ENCODE measurements at places on chromosomes 1 and 21.

GRCh38 chr1:202145068-202145743 is 669 bp upstream of the ARL8A start:
- DNase-seq, result no peak

- no peak for DNase-seq
Observed at GRCh38 chr1:33277488-33278084, 21.3 kb downstream of the ZNF362 start.

- DNase-seq, result no peak
Observed at GRCh38 chr1:193681422-193681821, 495.0 kb upstream of the B3GALT2 start.

GRCh38 chr1:239757716-239758115 is 334.0 kb upstream of the FMN2 start:
- no peak for DNase-seq

- DNase-seq, result no peak
Observed at GRCh38 chr1:206005778-206006180, 2.6 kb upstream of the RAB7B start.

DNA sequence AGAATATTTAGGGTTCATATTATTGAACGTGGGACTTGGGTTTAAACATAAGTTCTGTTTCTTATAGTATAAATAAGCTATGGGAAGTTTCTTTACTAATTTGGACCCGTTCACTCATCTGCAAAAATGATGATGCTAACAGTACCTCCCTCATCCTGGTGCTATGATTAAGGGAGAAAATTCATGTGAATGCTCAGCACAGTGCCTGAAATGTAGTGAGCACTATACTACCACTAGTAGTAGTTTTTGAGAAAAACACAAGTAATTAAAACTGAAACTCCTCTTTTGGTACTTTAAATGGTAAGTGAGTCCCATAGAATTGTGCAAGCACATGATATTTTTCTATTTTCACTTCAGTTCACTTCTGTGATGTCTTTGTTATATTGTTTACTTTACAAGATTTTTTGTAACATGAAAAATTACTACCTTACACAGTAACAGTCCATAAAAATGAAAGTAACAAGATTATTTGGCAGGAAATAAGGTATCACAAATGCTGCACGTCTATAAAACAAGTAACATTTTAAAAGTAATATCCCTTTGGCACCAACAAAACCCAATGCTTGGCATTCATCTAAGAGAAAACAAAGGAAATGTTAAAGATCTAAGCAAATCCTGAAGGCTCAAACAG is 11.3 kb upstream of the PTPRC start:
- no peak for DNase-seq

- no peak for DNase-seq
Observed at GRCh38 chr1:154179946-154180687, 11.8 kb downstream of the TPM3 start.

GRCh38 chr1:19000065-19000464 is 43.6 kb upstream of the IFFO2 start:
- no peak for DNase-seq

DNA sequence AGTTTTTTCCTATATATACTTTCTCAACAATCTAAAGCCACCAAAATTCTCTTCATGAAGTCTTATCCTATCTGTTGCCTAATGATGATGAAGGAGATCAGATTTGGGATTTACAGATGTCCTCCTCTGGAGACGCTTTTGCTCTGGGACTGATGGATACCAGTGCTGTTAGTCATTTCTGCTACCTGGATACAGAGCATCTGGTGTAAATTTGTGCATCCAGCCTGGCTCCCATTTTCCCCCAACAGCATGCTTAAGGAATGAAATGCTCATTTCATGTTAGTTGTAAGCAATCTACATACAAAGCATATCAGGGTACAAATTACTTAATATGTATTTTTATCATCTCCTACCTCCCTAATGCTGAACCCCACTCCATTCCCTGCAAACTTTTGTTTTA is 57.7 kb downstream of the HNRNPR start:
- DNase-seq, result no peak

DNA sequence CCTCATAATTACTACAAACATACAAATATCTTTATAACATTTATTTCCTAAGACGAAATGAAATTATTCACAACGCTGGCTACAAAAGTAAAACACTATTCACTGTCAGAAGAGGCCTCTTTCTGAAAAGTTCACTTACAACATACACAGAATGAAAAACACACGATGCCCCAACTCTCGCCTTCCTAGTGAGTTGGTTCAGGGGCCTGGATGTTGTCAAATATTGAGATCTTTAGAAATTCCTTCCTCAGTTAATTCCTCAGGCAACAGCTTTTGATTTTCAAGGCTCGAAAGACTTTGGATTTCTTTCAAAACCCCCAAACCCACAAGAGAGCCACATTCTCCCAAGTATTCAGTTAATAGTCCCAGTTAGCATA is 14.2 kb upstream of the KCNE1 start:
- DNase-seq, result no peak

DNA sequence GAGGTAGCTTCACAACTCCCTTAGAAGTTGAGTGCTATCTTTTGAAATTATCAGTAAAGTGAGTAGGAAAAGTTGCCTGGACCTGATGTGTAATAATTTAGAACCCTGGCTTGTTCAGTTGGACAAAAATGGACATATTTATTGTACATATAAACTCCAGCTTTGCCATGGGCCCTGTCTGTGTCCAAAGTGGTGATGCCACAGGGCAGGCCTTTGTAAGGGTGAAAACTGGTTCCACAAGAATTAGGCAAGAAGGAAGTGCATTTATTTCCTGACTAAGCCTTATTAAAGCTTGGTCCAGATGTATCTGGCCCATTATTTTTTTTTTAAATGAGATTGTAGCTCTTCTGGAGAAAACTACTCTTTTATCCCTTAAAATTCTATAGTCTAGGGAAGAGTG is 47.9 kb downstream of the MACO1 start:
- DNase-seq, result no peak

DNA sequence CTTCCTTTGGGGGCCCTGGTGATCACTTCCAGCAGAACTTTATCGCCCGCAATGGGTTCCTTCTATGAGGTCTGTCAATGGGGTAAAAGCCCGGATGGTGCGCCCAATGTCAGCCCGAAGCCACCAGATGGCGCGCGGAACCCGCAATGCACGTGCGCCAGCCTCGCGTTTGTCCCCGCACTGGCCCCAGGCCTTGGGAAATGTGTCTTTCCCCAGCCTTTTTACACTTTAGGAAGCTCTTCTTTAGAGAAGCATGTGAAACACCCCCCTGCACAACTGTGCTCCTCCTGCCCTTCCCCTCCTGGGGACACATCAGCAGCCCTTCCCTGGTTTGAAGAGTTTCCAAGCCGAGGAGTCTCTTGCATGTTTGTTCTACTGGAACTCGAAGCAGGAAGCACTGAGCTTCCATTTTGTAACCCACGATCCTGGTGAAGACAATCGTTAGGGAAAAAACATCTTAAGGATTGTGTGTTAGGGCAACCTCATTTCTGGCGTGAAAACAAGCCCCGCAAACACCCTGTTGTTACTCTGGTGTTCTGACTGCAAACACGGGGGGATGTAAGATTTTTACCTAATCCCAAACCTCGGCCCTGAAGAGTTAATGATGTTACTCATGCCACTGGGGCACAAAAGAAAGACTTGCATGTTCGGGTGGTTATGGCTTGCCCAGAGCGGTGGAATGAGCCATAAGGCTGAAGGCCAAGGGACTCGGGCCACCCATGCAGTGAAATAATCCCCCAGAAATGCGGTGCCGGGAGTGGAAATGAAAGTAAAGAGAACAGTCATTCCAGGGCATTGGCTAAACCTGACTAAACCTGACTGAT is 20.4 kb upstream of the TARBP1 start:
- peak; percentile 92 for DNase-seq

DNA sequence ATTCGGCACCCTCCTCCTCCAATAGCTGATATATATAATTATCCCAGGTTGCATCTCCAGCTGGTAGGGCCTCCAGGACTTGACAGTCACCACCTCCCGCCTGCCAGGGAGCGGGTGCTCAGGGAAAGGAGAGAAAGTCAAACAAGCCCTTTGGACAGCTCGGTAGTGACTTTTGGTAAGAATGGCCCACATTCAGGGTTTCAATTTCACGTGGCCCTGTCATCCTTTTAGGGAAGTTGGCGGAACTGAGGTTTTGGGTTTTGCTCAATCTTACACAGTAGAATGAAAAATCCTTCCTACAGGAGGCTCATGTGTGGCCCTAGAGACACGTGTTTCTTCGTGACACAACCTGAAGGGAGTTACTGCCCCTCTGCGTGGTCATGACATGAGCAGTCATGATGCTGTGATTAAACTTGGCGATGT is 44.2 kb downstream of the CAPN8 start:
- DNase-seq, result no peak

DNA sequence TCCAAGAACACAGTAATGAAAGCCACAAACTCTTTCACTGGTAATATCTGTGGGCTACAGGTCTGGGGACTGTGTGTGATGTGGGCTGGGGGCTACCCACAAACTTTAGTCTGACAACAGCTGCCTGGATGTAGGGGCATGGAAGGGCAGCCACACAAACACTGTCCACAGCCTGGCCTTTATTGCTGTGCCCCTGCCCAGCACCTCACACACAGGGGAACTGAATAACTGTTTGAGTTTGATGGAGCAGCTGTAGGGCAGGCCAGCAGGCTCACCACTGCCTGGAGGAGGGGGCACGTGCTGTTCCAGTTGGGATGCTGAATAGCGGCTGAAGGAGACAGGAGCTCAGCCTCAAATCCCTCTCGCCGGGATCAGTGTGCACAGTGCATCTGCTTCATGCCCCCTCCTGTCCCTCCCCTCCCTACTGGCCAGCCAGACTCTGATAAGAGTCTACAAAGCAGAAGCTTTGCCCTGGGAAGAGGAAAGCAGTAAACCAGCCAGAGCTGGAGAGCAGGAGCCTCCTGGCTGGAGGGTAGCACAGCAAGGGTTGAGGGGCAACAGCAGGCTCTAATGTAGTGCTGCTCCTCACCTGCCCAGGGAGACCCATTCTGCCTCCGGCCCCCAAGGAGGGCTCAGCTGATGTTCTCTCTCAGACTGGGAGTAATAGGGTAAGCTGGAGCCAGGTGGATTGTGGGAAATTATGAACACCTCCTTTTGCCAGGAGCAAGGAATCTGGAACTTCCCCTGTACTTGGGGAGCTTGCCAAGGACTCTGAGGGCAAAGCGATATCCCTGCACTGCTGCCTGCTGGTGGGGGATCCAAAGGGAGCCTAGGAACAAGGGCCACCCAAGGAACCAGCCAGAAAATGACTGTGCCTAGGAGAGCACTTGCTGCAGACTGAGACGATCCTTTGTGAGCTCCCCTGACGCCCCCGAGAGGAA is 70.2 kb upstream of the GOLT1A start:
- no peak for DNase-seq

DNA sequence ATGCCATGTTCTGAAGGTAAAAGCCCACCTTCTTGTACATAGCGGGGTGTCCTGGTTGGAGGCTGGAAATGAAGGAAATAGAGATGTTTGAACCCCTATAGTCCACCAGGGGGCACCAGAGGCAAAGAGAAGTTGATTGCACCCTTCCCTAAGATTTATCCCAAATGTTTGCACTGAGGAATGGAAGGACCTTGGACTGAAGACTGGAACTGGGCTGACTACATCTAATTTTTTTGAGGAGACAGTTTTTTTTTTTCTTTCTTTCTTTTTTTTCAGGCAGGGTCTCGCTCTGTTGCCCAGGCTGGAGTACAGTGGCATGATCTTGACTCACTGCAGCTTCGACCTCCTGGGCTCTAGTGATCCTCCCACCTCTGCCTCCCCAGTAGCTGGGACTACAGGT is 55.3 kb upstream of the EIF4G3 start:
- no peak for DNase-seq

- DNase-seq, result no peak
Observed at GRCh38 chr1:154806333-154806732, 63.7 kb downstream of the KCNN3 start.

GRCh38 chr1:11955221-11955620 is 20.7 kb downstream of the PLOD1 start:
- DNase-seq, result no peak

- no peak for DNase-seq
Observed at GRCh38 chr1:14810595-14811361, 212.3 kb downstream of the KAZN start.

DNA sequence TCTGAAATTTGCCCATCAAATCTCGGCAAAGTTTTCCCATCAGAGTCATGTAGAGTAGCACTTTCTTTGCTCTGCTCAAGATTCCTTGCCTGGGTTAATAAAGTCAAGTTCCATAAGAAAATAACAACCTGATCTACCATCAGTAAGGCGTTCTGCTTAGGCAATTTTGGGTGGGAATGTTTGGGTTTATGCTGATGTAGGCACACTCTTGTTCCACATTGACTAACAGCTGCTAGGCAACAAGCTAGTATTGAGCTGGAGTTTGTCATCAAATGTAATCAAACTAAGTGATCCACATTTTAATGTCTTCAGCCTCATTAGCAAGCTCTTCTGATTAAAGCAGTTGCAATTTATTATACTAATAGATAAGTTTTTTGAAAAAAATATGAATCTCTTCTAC is 12.1 kb upstream of the HMCN1 start:
- DNase-seq, result no peak

- no peak for DNase-seq
Observed at GRCh38 chr21:26815197-26815596, 30.0 kb downstream of the ADAMTS1 start.

DNA sequence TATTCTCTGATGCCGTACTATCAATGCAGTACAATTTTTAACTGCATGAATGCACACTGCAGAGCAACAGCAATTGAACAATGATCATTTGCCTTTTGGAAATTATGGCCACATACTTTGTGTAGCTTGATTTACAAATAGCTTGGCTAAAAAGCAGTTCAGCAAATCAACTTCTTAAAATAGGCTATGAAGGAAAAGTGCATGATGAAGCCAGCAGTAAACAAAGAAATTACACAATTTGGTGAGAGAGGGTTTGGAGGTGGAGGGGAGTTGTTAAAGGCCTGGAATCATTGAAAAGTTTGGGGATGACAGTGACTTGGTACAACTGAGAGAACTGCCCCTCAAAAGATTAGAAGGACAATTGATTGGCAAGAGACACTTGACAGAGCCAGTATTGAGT is 6.5 kb downstream of the PIGM start:
- DNase-seq, result no peak

GRCh38 chr1:75559136-75559535 is 51.8 kb downstream of the SLC44A5 start:
- DNase-seq, result no peak

DNA sequence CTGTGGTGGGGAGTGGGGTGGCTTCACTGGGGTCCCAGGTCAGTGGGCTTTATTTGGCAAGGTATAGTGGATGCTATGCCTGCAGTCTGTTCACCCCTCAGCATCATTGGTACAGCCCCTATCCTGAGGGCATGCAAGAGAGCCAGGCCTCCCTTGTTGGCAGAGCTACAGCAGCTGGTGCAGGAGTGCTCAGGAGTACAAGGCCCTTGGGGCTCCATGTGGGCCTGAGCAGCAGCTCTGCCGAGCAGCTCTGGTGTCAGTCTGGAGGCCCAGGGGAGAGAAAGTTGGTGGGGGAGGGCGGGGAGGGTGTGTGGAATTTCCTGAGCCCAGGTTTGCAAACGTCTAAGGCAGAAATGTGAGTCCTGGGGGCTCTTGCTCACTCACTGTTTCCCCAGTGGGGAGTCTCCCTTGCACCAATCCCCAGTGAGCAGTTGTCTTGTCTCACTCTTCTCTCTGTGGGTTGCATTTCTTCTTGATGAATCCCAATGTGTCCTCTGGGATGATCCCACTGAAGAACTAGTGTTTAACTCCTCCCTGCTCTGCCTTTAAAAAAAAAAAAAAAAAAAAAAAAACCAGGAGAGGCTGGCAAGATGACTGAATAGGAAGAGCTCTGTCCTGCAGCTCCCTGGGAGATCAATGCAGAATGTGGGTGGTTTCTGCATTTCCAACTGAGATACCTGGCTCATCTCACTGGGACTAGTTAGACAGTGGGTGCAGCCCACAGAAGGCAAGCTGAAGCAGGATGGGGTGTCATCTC is 39.5 kb upstream of the CYP4X1 start:
- no peak for DNase-seq

- peak; percentile 77 for DNase-seq
Observed at GRCh38 chr1:40668769-40669525, 3.5 kb upstream of the RIMS3 start.
